ENCODE measurements at places on chromosomes 2 and 18. TPM values are rescaled to one million over a fixed set of nuclear protein-coding genes. Genes with fewer than 3 reads are reported as not detected.
A peak's percentile ranks its signal among the peaks of the same experiment; 100 is the strongest.

SMYD1 gene
- polyA plus RNA-seq: not detected

CCDC85A gene
- polyA plus RNA-seq: 2.0 TPM

PCBP1 gene
- polyA plus RNA-seq: 232 TPM

DNA sequence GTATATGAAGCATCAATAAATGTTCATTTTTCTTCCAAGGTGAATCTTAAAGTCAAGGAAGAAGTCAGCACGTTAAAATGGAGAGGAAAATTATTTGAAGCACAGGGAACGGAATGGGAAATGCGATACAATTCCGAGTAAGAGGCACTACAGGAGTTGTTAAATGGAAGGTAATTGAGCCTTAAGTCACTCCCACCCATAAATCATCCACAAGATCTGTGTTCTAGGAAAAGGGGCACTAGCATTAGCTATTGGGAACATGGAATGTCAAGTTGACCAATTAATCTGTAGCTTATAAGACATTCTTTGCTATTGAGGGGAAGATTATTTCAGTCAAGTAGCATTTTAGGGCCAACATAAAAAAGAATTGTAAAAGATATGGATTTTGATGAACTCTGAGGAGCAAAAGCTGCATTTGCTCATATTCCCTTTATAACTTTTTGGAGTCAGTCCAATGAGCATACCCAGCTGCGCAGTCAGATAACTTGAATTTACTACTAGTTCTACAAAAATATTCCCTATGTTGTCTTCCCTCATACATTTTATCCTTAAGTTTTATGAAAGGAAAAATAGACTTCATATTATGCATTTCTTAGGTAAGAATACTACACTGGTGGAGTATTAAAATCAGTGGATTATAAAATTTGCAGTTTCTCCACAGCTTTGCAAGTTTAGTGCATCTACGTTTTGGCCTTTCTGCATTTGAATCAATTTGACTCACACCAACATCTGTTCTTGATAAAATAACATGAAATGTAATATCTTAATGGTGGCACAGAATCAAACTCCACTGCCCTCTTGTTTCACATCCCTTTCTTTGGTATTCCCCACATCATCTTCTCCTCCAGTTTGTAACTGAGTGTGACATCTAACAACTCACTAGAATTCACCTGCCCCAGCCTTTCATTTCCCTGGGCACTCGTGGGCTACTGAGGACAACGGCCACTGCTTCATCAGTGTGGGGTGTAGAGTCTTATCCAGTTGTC, 95.6 kb downstream of the SP3 start:
- DNase-seq: no peak

DNA sequence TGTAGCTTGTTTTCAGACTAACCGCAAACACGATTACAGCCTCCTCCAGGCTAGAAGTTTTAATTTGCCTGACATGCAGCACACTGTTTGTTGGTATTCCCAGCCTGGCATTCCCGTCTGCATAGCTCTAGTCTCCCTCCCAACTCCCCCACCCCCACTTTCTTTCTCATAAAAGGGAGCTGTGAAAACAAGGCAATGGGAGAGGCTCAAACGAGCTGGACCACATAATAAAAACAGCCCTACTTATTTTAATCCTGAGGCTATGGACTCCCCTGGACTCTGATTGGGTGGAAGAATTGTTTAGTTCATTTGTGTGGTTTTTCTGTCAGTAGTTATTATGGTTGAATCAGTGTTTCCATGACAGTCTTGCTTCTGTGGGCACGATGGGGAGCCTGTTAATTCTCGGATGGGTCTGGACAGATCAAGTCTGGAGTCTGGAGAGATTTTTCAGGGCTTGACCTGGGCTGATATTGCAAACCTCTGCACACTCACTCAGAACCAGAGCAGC, 1.2 kb downstream of the STON1 start:
- DNase-seq: no peak

FAM210A gene
- polyA plus RNA-seq: 14.3 TPM

DNA sequence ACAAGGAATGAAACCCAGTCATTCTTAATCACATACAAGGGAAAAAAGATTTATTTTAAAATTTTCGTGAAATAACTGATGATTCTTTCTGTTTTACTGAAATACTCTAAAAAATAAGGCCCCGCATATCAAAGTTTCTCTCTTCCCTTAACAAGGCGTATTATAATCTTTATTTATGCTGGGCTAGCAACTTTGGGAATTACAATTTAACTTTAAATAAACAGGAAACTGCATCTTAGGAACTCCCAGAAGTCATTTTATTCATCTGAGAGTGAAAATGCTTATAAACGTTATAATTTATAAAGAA, 166.7 kb downstream of the TCF4 start:
- DNase-seq: no peak

DNA sequence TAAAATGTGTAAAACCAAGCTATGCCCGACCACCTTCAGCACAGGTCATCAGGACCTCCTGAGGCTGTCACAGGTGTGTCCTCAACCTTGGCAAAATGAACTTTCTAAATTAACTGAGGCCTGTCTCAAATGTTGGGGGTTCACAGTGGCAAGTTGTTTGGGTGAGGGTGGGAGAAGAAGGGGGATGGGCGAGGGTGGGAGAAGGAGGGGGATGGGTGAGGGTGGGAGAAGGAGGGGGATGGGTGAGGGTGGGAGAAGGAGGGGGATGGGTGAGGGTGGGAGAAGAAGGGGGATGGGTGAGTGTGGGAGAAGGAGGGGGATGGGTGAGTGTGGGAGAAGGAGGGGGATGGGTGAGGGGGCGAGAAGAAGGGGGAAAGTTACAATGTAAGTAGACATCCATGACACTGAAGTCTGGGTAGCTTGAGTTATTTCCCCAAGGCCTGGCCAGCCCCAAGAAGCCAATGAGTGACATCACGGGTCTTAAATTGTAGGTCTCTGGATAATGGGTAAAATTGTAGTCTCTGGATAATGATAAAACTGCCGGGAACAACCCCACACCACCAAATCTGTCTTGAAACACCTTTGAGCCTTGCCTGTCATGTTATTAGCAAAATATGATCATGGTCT, 56.3 kb downstream of the TIMM21 start:
- DNase-seq: no peak

GRCh38 chr18:58314284-58314683, 270.3 kb downstream of the NEDD4L start:
- no peak for DNase-seq

TMEM178A gene
- polyA plus RNA-seq: 11.1 TPM

C1QL2 gene
- not detected for polyA plus RNA-seq

FAM124B gene
- 19.9 TPM for polyA plus RNA-seq

DNA sequence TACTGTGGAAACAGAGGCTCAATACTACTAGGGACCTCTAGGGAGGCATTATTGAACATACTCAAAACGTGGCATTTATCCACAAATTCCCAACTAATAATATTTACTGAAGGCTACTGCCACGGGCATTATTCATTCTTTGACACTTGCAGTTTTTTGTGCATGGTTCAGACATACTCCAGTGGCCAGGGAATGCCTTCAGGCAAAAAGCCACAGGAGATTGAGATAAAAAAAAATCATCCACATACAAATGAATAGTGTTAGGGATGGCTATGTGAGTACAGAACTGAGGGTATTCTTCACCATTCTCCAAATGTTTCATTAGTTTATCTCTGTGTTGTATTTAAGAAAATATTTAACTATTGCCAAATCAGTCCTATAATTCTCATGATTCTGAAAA, 974.9 kb upstream of the PIK3C3 start:
- no peak for DNase-seq

GRCh38 chr18:9684881-9685614, 23.1 kb upstream of the RAB31 start:
- DNase-seq: no peak

NRP2 gene
- polyA plus RNA-seq: 64.4 TPM

NEMP2 gene
- 11.7 TPM for polyA plus RNA-seq

DNA sequence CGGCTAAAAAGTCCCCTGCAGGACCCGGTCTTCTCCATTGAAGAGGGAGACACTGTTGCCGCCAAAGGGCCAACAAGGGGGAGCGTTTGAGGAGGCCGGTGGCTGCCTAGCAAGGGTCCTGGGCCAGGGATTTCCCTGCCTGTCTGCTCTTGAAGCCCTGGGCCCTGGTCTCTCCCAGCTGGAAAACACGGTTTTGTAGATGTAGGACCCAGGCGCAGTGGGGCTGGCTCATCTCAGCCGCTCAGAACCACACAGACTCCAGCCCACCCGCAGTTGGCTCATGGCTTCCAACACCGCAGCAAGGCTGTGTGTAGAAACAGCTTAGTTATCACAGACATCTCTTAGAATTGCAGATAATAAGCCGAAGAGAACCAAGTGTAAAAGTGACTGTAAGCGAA, 57.1 kb upstream of the TWIST2 start:
- peak; percentile 36 for DNase-seq

DNA sequence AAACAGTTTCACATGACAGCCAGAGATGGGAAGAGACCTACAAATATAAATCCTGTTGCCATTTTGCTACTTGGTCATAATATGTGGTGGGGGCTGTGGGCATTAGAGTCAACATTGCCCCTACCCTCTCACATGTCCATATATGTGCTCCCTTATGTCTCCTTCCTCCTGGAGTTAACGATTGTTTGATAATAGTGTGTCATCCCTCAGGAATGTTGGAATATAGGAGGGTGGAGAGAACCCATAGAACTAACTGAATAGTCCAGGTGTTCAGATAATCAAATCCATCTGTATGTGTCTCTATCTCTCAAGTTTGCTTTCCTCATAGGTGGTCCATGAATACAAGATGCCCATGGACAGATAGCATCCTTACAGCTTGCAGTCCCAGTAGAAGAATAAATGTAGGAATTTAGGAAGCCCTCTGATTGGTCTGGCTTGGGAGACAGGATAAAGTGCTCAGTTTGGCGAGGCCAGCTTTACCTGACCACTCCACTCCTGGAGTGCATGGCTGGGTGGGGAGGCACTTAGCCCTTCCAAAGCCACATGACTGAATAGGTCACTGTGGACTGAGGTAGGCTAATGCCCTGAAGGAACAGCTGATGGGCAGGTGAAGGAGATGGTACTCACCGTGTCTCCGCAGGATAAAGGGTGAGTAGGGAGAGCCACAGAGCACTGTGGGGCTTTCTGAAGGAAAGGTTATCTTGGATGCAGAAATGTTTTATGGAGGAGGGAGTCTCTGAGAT, 166.9 kb downstream of the CDCA7 start:
- no peak for DNase-seq

CHRND gene
- polyA plus RNA-seq: not detected

- no peak for DNase-seq
Observed at GRCh38 chr2:20044778-20045177, 6.7 kb downstream of the LAPTM4A start.

DNA sequence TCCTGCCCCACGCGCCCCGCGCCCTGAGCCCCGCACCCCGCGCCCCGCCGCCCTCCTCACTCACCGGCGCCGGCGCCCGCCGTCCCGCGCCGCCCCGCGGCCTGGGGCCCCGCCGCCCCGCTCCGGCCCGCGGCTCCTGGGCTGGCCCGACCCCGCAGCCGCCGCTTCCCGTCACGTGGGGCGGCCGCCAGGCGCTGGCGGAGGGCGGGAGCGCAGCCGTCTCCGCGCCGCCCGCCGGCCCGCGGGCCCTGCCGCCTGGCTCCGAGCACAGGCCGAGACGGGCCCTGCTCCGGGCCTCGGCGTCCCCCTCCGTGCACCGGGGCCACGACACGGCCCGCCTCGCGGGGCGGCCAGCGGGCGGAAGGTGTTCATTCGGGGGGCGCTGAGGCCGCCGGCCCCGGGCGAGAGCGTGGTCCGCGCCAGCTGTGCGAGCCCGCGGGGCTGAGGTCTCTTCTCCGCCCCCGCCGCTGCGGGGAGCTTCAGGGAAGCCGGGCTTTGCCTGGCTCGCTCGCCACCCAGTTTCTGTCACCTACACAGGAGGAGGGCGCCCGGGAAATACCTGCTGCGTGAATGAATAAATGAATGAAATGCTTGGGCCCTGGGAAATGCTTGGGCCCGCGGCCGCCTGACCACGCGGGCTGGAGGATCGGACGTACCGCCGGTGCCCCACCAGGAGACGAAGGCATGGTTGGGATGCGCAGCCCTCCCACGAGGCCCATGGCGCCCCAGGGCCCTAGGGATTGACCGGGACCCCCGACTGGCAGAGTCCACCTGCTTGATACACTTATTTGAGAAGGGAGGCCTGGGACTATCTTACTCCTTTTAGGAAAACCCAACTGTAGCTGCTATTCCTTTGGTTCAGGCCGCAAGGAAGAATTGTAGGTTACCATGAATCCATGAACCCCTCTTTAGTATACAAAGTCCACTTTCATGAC, at the start of gene TGFBRAP1:
Gene TGFBRAP1, minus strand, starts transcription at position 175 of the 935 bp plus-strand sequence. CDS start 21,434 bp downstream, outside the sequence.
- DNase-seq: peak; percentile 63

DNA sequence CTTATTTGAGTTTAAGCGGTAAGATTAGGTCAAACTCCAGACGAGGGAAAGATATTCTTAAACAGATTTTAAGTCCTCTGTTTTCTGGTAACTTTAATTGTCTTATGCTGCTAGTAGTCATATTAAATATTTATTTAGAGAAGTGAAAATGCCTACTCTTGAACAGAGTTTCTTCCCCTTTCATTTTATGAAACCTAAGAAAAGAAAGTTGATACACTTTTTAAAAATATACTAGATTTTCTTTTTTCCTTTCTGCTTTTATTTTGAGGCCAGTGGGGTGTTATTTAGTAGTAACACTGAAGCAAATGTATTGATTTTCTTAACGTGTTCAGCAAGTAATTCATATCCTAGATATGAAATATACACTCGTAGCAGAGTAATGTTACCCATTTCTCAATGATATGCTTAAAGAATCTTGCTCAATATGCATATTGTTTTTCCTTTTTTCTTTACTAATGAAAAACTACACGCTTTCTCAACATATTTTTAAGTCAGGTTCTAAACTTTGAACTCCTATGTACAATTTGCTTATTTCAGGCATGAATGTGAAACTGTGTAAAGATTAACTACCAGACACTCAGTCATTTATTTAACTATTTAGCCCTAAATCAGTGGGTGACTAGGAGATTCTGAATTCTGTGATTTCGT, 691 bp downstream of the KYNU start:
- DNase-seq: no peak

- DNase-seq: no peak
Observed at GRCh38 chr2:217482056-217482710, 520.6 kb downstream of the TNS1 start.

GRCh38 chr18:13826209-13826608, 2.3 kb downstream of the MC5R start:
- DNase-seq: no peak

DNA sequence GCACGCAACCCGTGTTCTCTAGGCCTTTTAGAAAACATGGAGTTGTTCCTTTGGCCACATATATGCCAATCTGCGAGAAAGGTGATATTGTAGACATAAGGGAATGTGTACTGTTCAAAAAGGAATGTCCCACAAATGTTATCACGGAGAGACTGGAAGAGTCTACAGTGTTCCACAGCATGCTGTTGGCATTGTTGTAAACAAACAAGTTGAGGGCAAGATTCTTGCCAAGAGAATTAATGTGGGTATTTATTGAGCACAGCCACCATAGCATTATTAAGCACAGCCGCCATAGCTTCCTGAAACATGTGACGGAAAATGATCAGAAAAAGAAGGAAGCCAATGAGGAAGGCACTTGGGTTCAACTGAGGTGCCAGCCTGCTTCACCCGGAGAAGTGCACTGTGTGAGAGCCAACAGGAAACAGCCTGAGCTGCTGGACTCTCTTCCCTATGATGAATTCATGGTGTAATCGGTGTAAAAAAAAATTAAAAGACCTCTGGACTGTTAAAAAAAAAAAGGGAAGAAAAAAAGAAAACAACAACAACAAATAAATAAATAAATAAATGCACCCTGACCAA, 29.0 kb upstream of the REL start:
- DNase-seq: no peak

- peak; percentile 76 for DNase-seq
Observed at GRCh38 chr18:12091538-12092141, 2.0 kb upstream of the ANKRD62 start.

SRD5A2 gene
- polyA plus RNA-seq: 0.65 TPM

Measured in left lung (tissue), 14 donors.